ENCODE measurements at places on chromosomes 2 and 18.

GRCh38 chr2:54360055-54360792 lies 95.9 kb upstream of the SPTBN1 start:
- DNase-seq: peak; percentile 87

GRCh38 chr2:185222311-185222710 lies 516.3 kb upstream of the FSIP2 start:
- DNase-seq: no peak

- DNase-seq: no peak
These were observed 56.9 kb upstream of the TMEM178A start for GRCh38 chr2:39608686-39609441.

DNA sequence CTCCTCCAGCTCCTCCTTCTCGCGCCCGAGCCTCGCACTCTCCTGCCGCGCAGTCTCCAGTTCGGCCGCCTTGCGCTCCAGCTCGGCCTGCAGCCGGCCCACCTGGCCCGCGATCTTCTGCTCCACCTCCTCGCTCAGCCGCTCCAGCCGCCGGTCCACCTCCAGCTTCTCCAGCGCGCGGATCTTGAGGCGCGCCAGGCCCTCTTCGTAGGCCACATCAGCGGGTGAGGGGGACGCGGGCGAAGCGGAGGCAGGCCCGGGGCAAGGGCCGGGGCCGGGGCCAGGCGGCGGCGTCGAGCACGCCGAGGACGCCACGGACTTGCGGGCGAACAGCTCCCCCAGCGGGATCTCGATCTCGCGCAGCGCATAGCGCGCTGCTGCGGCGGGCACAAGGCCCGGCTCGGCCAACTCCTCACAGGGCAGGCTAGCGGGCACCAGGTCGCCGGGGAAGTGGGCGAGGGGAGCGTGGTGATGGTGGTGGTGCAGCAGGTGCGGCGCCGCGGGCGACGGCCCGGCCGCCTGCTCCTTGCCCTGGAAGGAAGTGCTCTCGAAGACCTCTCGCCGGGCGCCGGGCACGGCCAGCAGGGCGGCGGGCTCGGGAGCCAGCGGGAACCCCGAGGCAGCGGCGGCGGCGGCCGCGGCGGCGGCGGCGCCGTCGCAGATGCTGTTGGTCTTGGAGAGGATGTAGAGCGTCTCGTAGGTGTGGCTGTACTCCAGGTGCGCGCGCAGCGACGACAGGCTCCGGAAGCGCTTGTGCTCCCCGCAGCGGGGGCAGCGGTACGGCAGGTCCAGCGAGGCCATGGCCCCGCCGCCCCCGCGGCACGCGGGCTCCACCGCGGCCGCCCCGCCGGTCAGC lies 15.2 kb downstream of the FBXO41 start:
- no peak for DNase-seq

GRCh38 chr2:237195396-237196120 lies 109.9 kb downstream of the COPS8 start:
- no peak for DNase-seq

GRCh38 chr2:30139131-30139870 lies 7.5 kb upstream of the YPEL5 start:
- no peak for DNase-seq

DNA sequence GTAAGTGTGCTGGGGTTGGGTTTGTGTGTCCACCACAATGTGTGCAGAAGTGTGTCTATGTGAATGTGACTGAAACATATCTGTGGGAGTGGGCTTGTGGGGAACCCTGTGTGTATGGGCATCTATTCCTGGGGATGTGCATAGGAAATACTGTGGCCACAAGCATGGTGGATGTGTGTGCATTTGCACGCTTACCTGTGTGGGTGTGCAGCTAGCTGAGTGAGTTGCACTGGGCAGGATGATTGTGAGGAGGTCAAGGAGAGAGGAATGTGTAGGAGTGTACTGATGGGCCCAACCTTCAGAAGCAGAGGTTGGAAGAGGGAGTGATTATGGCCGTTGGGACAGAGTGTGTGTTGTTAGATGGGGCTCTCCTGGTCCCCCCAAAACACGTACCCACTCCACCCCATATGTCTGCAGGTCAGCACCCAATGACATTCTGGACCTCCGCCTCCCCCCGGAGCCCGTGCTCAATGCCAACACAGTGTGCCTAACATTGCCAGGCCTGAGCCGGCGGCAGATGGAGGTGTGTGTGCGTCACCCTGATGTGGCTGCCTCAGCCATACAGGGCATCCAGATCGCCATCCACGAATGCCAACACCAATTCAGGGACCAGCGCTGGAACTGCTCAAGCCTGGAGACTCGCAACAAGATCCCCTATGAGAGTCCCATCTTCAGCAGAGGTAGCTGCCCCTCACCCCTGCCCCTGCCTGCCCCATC lies 1.2 kb downstream of the WNT10A start:
- no peak for DNase-seq

GRCh38 chr18:6994056-6994770 lies 123.4 kb downstream of the LAMA1 start:
- DNase-seq: no peak

DNA sequence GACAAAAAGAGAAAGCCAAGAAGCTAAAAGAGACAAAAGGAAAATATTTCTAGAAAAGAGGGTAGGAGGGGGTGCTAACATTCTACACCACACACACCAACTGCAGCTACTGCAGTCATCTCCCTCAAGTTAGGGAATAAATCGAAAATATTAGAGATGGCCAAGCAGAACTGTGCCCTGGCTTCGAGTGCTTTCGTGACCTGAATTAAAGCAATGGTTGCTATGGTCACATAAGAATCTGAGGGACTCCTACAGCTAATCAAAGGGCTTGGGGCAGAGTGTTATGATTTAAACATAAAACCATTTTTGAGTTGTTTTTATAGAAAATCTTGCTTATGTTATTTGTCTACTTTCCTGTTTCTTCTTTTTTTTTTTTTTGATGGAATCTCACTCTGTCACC lies 159.6 kb upstream of the HNRNPA3 start:
- DNase-seq: no peak

- no peak for DNase-seq
These were observed 41.7 kb downstream of the KIAA2012 start for GRCh38 chr2:202114795-202115194.

GRCh38 chr2:47452761-47453160 lies 49.8 kb downstream of the MSH2 start:
- no peak for DNase-seq

DNA sequence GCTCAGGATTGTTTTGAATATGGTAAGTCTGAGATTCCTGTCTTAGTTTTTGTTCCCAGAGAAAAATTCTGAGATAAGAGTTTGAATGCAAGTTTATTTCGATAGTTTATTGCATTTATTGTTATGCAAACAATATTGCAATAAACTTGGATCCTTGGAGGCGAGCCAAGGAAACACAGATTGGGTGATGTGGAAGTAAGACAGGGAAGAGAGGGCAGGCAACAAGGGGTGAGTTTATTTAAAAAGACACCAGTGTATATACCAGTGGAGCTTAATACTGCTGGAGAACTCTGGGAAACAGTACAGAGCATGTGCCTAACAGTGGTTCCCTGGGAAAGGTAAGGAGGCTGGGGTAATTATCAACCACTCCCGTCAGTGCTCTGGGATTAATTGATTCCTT lies 87.5 kb upstream of the NEDD4L start:
- no peak for DNase-seq

GRCh38 chr2:236558036-236558435 lies 11.6 kb upstream of the ACKR3 start:
- no peak for DNase-seq

- DNase-seq: peak; percentile 63
These were observed 313.8 kb downstream of the MTX2 start for GRCh38 chr2:176582990-176583481.

- no peak for DNase-seq
These were observed 33.7 kb upstream of the MBOAT2 start for GRCh38 chr2:9037166-9037565.

DNA sequence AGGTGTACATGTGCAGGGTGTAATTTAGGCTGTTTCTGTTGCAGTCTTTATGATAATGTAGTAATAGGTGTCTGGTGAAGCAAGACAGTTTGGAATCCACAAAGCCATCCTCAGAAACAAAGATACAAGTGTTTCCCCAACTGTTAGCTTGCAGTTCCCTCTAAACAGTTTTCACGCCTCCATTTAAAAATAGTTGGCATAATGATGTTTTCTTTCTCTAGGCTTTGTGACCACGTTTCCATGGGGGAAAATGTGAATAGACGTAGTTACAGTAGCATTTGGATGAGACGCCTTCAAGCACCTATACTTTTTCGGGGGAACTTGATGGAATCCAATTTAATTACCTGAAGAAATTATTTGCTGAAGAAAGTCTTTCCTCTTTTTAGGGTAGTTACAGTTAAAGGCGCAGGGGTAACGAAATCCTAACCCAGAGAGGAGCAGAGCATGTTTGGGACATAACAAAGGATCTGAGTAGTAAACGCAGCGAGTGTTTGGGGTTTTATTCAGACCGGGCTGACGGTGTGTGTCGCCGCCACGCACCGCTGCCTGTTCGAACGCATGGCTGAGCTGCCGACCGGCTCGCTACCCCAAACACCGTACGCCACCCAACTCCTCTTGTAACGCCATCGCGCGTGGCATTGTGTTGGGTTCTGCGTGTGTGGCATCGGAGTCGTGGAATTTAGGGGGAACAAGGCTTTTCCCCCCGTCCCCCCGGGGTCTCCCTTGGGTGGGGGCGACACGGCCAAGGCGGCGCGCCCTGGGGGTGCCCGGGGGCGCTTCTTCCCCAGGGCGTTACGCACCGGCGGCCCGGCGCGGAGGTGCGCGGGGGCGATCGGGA lies 681 bp upstream of the NRP2 start:
- DNase-seq: no peak
